NCI-H774 (cell line): ENCODE measurements at places on chromosomes 12 and 14.

GRCh38 chr14:89407856-89408255 lies 9.2 kb downstream of the FOXN3 start:
- no peak for DNase-seq

DNA sequence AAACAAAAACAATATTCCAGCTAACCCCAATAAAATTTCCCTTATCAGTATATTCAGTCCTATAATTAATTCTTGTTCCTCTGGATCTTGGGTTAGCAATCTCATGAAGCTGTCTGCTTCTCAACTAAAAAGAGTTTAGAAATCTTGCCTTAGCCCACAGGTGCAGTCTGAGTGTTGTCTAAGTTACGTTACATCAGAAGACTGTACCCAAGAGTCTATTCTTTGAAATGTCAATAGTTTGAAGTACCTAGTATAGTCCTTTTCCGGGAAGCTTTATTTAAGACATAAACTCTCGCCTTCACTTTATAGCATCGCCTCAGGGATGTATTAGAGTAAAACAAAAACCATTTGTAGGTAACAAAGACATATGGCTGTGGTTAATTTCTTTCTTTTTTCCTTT lies 465.1 kb downstream of the FUT8 start:
- no peak for DNase-seq

DNA sequence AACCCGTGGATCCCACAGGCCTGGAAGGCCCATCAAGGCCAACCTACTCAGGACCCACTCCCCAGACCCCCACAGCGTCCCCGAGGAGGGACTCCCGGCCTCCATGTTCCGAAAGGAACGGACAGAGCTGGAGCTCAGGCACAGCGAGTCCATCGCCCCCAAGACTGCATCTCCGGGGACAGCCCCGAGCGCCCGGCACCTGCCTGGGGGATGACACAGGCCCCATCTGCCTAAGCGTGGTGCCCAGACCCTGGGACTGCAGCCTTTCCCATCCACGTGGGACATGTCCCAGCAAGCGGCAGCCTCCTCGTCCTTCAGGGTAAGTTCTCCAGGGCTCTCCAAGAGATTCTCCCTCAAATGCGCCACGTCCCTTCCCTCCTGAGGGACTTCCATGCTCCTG lies 12.1 kb upstream of the DIO3 start:
- DNase-seq: no peak

- DNase-seq: no peak
These were observed 580.5 kb downstream of the AACS start for GRCh38 chr12:125645724-125646123.

DNA sequence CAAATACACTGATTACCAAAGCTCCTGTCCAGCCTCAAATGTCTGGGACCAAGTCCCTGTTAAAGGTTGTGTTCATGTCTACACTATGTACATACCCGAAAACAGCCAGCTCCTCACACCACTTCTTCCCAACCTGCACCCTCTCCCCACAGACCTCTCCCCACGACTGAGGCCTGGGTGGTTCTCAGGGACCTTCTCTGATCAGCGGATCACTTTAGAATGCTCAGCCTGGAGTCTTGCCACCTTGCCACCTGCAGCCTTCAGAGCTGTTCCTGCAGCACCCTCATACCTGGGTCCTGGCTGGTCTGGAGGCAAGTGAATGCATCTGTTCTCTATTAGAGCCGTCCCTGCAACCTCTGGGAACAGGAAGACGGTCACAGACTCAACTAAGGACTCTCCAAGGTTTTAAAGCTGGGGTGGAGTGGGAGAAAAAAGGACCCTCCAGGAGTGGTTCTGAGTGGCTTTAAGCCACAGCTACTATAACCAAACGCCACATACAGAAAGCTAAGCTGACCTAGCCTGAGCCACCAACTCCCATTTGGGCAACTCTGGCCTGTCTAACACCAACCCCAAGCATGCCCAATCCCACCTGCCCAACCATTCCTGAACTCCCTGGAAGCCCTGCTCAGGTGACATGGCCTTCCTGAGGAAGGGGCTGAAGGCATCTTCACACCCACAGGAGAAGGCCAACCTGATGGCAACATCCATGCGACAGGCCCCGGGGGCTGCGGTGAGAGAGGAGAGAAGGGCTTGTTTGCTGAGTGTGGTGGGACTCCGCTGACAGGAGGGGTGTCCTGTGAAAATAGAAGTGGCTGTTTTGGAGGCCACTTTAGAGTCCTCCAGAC lies 8.6 kb downstream of the KRT2 start:
- DNase-seq: no peak

DNA sequence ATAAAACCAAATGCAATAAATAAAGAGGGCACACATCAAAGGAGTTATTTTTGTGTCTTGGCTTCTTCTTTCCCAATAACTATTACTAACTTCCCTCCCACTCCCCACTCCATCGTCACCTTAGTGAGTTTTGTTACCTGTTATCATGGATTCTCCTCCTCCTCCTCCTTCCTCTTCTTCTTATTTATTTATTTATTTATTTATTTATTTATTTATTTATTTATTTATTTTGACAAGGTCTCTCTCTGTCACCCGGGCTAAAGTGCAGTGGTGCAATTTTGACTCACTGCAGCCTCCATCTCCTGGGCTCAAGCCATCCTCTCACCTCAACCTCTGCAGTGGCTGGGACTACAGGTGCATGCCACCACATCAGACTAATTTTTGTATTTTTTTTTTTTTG lies 26.4 kb downstream of the WIF1 start:
- no peak for DNase-seq

DNA sequence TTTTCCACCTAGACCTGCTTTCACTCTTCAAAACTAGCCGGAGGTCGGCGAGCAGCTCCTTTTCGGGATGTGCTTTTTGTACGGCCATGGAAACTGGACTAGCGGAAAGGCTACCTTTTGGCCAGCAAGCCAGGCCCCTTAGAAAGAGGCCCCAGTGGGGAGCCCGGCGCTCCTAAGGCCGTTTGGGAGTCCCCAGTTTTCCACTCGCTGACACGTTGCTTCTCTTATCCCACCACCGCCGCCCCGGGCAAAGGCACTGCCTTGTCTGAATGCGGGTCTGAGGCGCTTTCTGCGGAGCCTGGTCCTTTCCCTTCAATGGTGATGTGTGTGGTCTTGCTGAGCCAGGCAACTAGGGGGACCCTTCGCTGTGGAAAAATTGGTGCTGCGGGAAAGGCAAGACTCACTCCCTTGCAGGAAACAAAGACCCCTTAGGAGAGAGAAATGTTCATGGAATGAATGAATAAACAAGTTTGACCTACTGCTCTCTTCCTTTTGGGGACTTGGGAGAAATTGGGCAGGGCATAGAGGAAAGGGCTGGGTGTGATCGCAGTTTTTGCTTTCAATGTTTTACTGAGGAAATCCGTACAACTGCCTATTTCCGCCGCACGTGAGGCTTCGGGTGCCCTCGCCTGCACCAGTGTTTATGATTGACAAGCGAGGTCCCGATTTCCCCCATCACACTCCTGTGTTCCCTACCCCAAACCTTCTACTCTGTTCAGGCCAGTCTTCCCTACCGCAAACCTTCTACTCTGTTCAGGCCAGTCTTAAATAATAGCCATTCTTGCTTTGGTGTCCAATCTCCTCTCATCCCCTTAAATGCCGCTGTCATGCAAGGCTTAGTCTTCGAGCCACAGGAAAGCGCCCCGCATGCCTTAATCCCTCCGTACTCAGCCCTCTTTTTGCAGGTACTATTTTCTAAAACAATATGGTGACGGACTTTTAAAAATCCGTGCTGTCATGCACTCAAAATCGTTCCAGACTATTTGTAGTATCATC lies 1.0 kb upstream of the SLC38A2 start:
- DNase-seq: no peak

- DNase-seq: no peak
These were observed 232.5 kb downstream of the SLC41A2 start for GRCh38 chr12:104725610-104726009.

- DNase-seq: peak; percentile 93
These were observed at the start of gene PAX9 for GRCh38 chr14:36661506-36662257. TSS of gene PAX9 (plus strand) at chr14:36661860. CDS start at chr14:36662090, 230 bp downstream.

GRCh38 chr14:105333613-105334364 lies 19.2 kb downstream of the PACS2 start:
- DNase-seq: no peak

GRCh38 chr14:68032154-68032553 lies 212.6 kb downstream of the RAD51B start:
- no peak for DNase-seq

- DNase-seq: no peak
These were observed 5.8 kb upstream of the LRP10 start for GRCh38 chr14:22865424-22866405.
